ENCODE measurements at places on chromosomes 1 and 21.

- H3K4me3 ChIP-seq: no peak overlapping the region
- no peaks in the 10 kb centered on the region for H3K27me3 ChIP-seq
- H3K27ac ChIP-seq: no peak overlapping the region
- no peaks in the 10 kb centered on the region for H3K4me1 ChIP-seq
Observed at GRCh38 chr21:40379881-40380810, 466.8 kb downstream of the DSCAM start.

GRCh38 chr1:79362470-79362869 is 355.9 kb upstream of the ADGRL4 start:
- H3K36me3 ChIP-seq: no peaks in the 10 kb centered on the region
- no peak overlapping the region for H3K27ac ChIP-seq
- no peaks in the 10 kb centered on the region for H3K4me1 ChIP-seq

- H3K4me3 ChIP-seq: no peak overlapping the region
- no peaks in the 10 kb centered on the region for H3K4me1 ChIP-seq
- no peaks in the 10 kb centered on the region for H3K27me3 ChIP-seq
- DNase-seq: no peak
Observed at GRCh38 chr1:86015375-86015774, 141.2 kb downstream of the COL24A1 start.

DNA sequence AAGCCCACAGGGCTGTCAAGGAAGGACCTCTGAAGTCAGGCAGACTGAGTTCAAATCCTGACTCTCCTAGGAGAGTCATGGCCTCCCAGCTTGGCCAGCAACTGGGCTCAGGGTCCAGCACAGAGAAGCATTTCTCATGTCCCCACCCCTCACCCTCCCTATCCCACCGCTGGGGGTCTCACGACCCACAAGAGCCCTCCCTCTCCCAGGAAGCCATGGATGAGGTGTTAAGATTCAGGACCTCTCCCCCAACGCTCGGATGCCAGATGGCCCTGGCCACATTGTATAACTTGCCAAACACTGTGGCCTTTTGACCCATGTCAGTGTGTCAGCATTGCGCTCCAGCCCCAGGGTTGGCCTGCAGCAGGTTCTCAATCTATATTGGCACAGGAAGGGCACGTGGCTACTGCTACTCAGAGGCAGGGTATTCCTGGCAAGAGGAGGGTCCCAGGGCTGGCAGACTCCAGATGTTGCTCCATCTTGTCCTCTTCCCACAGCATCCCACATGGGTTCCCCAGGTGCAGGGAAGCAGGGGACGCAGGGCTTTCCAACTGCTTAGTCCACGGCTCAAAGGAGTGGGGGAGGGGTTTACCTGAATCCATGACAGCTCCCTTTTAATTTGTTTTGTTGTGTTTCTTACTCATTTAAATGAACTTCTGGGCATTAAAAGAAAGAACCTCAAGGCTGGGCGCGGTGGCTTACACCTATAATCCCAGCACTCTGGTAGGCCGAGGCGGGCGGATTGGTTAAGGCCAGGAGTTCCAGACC is 10.5 kb downstream of the SLC2A1 start:
- H3K4me1 ChIP-seq: peaks cover 44% of the 10 kb centered on the region
- no peak overlapping the region for H3K4me3 ChIP-seq
- no peak for DNase-seq
- no peak overlapping the region for H3K27ac ChIP-seq
- H3K27me3 ChIP-seq: no peaks in the 10 kb centered on the region

GRCh38 chr1:193113258-193113991 is 8.2 kb upstream of the GLRX2 start:
- H3K36me3 ChIP-seq: no peaks in the 10 kb centered on the region
- no peak for DNase-seq
- no peak overlapping the region for H3K4me3 ChIP-seq
- peaks cover 33% of the 10 kb centered on the region for H3K4me1 ChIP-seq
- no peak overlapping the region for H3K27ac ChIP-seq
- H3K27me3 ChIP-seq: no peaks in the 10 kb centered on the region

- H3K4me3 ChIP-seq: no peak overlapping the region
- H3K36me3 ChIP-seq: no peaks in the 10 kb centered on the region
- no peaks in the 10 kb centered on the region for H3K27me3 ChIP-seq
- peak; percentile 28 for DNase-seq
- no peak overlapping the region for H3K27ac ChIP-seq
Observed at GRCh38 chr21:35273333-35273732, 224.2 kb upstream of the RUNX1 start.

GRCh38 chr1:67639361-67639760 is 45.6 kb upstream of the GADD45A start:
- no peak for DNase-seq
- H3K36me3 ChIP-seq: no peaks in the 10 kb centered on the region
- H3K27ac ChIP-seq: no peak overlapping the region

DNA sequence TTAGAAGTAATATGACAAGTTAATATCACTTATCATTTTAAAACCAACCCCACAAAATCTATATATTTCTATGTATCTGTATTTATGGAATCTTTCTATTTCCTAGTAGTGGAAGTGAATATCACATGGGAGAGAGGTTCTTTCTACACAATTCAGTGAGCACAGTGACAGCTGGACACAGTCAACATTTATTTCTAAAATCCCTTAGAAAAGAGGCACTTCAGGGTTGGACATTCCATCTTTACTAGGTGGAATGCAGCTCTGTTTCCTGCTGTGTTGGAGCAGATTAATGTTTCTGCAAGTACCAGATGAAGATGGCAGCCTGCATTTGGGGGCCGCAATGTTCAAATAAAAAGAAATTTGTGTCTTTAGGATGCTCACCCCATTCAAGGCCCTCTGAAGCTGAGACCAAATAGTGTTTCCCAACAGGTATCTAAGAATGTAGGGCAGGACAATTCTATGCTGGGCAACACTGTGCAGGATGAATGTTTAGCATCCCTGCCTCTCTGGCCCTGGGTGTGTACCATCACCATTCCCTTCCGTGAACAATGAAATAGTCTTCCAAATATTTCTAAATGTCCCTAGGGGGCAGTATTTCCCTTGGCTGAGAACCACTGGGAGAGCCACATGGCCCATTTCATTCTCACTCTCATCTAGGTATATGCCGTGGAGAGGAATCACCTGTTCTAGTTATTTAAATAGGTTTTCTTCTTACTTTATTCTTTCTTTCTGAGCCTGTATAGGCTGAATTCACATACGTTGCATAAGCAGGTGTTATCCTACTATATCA is 394.8 kb downstream of the PRDM2 start:
- DNase-seq: peak; percentile 28
- H3K4me1 ChIP-seq: no peaks in the 10 kb centered on the region
- no peak overlapping the region for H3K4me3 ChIP-seq
- H3K36me3 ChIP-seq: no peaks in the 10 kb centered on the region
- no peak overlapping the region for H3K27ac ChIP-seq
- H3K27me3 ChIP-seq: peaks cover 3% of the 10 kb centered on the region

DNA sequence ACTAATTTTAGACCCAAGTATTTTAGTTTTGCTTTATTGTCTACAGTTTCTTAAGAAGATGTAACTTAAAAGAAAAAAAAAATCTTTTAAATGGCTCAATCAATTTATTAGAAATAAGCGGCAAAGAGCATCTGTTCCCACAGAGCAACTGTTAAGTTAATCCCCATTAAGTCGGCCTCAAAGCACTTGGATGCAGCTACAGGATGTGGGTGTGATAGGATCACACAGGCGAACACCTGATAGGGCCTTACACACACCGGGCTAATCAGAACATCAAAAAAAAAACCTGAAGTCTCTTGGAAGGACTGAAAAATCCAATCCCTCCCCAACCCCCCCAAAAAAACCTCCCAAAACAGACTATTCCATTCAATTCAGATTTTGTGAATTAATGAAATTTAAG is 23.0 kb downstream of the APP start:
- H3K4me1 ChIP-seq: peaks cover 12% of the 10 kb centered on the region
- H3K27me3 ChIP-seq: no peaks in the 10 kb centered on the region
- no peaks in the 10 kb centered on the region for H3K36me3 ChIP-seq
- DNase-seq: no peak

- no peaks in the 10 kb centered on the region for H3K36me3 ChIP-seq
- H3K4me3 ChIP-seq: no peak overlapping the region
- no peak overlapping the region for H3K27ac ChIP-seq
- no peaks in the 10 kb centered on the region for H3K27me3 ChIP-seq
Observed at GRCh38 chr1:77533660-77534305, 148.7 kb downstream of the ZZZ3 start.

- H3K27me3 ChIP-seq: no peaks in the 10 kb centered on the region
- no peaks in the 10 kb centered on the region for H3K36me3 ChIP-seq
- no peak overlapping the region for H3K4me3 ChIP-seq
- H3K27ac ChIP-seq: no peak overlapping the region
Observed at GRCh38 chr1:229716704-229717103, 90.7 kb downstream of the URB2 start.

GRCh38 chr1:27574871-27575831 is 28.8 kb downstream of the AHDC1 start:
- peak; percentile 88 for DNase-seq
- no peaks in the 10 kb centered on the region for H3K36me3 ChIP-seq
- peaks cover 77% of the 10 kb centered on the region for H3K4me1 ChIP-seq
- H3K27me3 ChIP-seq: no peaks in the 10 kb centered on the region
- H3K4me3 ChIP-seq: peak overlapping the region; percentile 10

DNA sequence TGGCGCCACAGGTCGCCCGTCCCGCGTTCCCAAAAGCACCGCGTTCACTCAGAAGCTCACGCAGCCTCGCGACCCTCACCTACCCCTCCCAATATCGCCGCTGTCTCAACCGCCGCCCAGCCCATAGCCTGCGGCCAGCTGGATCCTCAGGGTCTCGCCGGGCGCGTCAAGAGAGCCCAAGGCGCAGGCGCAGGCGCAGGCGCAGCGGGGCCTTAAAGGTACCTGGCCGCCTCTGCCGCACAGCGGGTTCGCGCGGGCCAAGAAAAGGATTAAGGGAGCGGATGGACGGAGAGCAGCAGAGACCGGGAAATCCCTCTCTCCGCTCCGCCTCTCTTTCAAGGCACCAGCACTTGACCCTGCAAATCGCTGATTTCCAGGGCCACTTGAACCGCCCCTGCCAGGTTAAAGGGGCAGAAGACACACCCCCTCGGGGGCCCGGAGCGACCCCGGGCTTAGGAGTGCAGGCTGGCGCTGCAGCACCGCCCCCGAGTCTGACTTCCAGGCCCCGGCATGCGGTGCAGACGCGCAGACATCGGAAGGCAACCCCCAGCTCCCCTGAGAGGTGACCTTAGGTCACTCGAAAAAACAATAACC is at the start of gene NBPF20:
Gene NBPF20, minus strand, starts transcription at position 168 of the 594 bp plus-strand sequence. CDS start 20,331 bp downstream, outside the sequence.
- peak; percentile 89 for DNase-seq
- no peak within 1 kb of the TSS for H3K27ac ChIP-seq
- H3K4me1 ChIP-seq: no peaks in the 10 kb centered on the region
- peak within 1 kb of the TSS; percentile 66 for H3K4me3 ChIP-seq
- no peaks in the 10 kb centered on the region for H3K36me3 ChIP-seq

- no peaks in the 10 kb centered on the region for H3K36me3 ChIP-seq
- H3K4me1 ChIP-seq: no peaks in the 10 kb centered on the region
- no peaks in the 10 kb centered on the region for H3K27me3 ChIP-seq
- H3K27ac ChIP-seq: no peak overlapping the region
Observed at GRCh38 chr1:181936269-181936668, 125.2 kb downstream of the ZNF648 start.

DNA sequence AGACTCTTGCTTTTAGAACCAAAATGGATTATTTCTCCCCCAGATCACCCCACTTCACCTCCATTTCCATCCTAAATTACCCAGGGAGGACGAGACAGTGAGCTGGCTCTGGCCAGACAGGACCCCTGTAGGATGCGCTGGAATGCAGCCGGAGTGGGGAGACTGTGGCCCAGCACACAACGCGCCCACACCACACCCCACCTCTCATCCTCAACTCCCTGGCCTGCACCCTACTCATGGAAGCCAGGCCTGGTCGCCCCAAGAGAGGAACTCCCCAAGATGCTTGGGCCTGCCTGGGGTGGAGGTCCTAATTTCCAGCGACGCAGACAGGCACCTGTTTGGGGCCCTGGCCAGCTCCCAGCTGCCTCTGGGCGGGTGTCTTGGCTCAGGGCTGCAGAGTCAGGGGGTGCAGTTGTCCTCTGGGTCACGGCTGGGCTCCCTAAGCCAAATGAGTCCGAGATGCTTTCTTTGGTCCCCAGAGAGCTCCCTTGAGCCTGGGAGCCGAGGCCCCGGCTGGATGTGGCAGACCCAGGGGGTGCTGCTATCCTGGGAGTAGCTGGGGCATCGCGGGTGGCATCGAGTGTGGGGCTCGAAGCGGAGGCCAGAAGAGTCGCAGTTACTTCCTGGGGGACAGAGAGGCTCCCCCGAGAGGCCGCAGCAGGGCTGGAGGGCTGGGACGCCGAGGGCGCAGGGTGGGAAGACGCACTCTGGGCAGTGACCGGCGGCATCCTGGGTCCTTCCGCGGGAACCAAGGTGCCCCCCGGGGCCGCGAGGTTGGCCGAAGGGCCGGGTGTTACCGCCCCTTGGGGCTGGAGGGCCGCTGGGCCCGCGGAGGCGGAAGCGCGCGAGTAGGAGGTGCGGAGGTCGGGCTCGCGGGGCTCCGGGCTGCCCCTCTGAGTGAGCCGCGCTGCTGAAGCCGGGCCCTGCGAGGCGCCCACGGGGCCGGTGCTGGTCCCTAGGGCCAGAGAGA is 10.4 kb downstream of the CLEC20A start:
- no peak overlapping the region for H3K27ac ChIP-seq
- no peaks in the 10 kb centered on the region for H3K36me3 ChIP-seq
- no peaks in the 10 kb centered on the region for H3K4me1 ChIP-seq
- DNase-seq: no peak
- no peak overlapping the region for H3K4me3 ChIP-seq

Data from hepatocyte (in vitro differentiated cells).